ENCODE measurements at places on chromosomes 6 and 20. TPM values are rescaled to one million over a fixed set of nuclear protein-coding genes. Genes with fewer than 3 reads are reported as not detected.

DNA sequence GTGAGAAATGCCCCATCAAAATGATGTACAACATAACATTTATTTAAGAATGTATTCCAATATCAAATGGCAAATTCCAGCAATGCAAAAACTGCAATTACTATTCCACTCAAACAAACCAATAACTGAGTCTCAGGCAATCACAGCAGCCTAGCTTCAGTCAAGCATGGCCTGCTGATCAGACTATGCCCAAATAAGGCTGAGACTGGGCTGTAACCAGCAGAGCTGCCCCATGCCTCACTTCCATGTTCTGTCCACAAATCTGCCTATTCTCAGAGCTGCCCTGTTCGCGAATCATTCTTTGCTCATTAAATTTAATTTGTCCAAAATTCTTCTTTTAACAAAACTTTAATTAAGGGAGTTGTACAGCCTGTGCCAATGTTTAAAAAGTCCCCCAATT is 155.4 kb downstream of the FNDC1 start:
- DNase-seq: no peak

DNA sequence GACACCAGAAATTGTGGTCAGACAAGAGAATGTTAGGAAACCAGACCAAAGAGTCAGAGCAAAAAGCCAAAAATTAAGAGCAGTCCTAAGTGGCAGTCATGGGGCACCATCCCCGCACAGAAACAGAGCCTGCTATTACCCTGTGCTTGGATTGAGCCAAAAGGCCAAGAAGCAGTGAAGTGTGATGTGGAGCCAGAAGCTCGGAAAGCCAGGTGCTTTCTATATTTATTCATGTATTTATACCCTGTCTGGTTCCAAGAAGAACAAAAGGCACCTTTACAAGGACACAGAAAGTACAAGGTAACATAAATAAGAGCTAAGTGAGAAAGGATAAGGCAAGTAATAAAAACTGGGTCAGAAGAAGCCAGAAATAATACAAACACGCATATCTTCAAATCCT is 336.2 kb upstream of the CNR1 start:
- DNase-seq: no peak

- peak; percentile 37 for DNase-seq
These were observed 121.2 kb upstream of the LAMP5 start for GRCh38 chr20:9392892-9393857.

The ZBTB12 gene
- total RNA-seq: 0.28 TPM

- no peak for DNase-seq
These were observed 335.6 kb upstream of the BTBD3 start for GRCh38 chr20:11582060-11582459.

DNA sequence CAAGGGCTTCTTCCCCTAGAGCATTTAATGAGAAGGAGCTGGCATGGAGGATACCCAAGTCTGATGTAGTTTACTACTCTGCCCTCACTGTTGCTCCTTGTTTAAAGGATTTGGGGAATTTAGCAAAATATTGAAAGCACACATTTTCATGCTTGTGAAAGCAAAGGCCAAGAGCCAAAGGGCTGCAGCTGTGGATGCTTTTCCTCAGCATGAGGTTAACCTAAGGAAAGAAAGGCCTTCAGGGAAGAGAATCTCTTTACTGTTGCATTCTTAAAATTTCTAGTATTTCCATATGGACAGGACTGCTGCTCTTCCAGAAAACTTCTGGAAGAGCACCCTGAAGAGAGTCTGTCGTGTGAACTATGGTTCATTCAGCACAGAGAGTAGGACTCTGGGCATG is 45.9 kb upstream of the SASH1 start:
- no peak for DNase-seq

DNA sequence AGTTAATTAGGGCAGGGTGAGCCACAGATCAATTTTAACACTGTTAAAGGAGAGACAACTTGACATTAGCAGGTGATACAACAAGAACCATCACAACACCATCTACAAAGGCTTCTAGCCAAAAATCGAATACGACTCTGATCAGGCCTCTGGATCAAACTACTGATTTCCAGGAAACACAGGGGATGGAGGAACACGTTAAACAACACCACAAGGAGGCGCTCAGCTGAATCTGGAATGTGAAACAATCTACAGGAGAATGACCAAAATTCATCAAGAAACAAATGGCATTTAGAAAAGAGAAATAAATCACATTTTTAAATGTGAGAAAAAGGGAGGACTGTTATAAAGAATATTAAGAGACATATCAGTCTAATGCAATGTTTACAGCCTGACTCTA is 13.5 kb upstream of the MAFB start:
- no peak for DNase-seq
